ENCODE measurements at places on chromosomes 4 and X.

- no peak for DNase-seq
Observed at GRCh38 chr4:173697840-173698239, 167.8 kb upstream of the HAND2 start.

GRCh38 chrX:24241822-24242648 lies 71.8 kb downstream of the SUPT20HL2 start:
- peak; percentile 23 for DNase-seq

GRCh38 chr4:21555083-21555482 lies 393.5 kb downstream of the KCNIP4 start:
- DNase-seq, result no peak

DNA sequence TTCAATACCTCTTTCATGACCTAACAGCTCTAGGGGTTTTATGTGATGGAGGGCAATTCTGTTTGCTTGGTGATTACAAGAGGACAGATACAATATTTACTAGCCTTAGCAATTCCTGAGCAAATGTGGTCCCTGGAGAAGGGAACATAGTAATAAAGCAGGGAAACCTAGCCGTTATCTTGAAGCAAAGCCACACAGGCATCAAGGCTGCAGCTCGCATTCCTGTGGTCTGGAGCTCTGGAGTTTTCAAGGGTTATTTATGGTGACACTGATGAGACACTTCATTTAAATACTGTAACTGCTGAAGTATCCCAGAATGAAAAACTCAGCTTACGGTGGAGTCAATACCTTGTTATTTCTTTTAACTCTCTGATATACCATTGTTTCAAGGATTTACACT lies 66.8 kb downstream of the AFF2 start:
- DNase-seq, result no peak

DNA sequence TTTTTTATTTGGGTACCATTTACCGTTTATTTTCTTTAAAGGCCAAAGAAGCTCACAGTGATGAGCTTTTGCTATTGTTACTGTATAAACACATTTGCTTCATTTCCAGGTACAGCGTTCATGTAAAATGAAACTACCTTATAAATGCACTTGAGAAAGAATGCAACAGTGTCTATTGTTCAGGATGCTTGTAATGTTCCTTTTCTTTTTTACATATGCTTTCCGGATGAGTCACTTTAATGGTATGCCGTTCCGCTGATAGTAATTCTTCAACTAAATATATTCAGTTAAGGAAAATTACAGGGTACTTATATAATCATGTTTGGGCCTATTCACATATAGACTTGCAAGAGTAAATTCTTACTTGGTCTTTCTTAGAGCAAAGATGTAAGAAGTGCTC lies 354.9 kb downstream of the RPA4 start:
- DNase-seq, result no peak

GRCh38 chr4:73662709-73663546 lies 42.7 kb upstream of the RASSF6 start:
- DNase-seq, result peak; percentile 48

DNA sequence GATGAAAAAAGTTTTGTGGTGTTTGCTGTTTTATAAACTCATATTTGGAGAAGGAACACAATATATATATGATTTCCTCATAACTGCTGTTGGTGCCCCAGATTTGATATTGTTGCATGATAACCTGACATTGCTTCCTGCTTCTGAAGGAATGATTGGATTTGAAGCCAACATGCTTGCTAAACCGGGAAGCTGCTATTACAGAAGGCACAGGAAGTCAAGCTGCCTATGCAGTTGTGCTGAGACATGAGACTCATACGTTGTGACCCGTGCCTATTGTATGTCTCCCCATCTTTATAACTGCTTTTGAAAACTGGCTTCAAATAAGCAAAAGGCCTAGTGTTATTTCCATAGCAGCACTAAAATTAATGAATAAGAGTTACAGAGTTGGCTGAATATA lies 32.9 kb downstream of the GAB1 start:
- no peak for DNase-seq
